ENCODE measurements at places on chromosomes 2 and 18.

- no peak for DNase-seq
Observed at GRCh38 chr2:10613263-10613662, 76.5 kb downstream of the NOL10 start.

- DNase-seq = no peak
Observed at GRCh38 chr2:238905224-238905623, 57.3 kb downstream of the TWIST2 start.

- no peak for DNase-seq
Observed at GRCh38 chr2:217223222-217223930, 363.5 kb upstream of the TNP1 start.

DNA sequence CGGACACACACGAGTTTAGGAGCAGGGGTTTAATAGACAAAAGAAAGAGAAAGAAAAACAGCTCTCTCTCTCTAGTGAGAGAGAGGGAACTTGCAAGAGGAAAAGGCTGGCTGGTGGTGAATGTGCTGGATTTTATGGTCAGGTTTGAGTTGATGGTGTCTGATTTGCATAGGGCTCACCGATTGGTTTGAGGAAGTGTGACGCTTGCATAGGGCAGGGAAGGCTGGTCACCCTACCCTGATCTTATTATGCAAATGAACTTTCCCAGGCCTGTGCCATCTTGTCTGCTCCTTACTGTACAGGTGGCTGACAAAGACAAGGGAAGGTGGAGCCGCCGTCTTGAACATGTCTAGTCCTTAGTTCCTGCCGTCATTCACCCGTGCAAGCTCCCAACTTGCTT is 408.9 kb downstream of the RIT2 start:
- DNase-seq = no peak

GRCh38 chr2:3377279-3377611 is 373 bp downstream of the EIPR1 start:
- peak; percentile 22 for DNase-seq

- no peak for DNase-seq
Observed at GRCh38 chr2:101081375-101081907, 69.7 kb downstream of the TBC1D8 start.

- DNase-seq = no peak
Observed at GRCh38 chr2:100630473-100630977, 67.7 kb downstream of the PDCL3 start.

- peak; percentile 7 for DNase-seq
Observed at GRCh38 chr18:54872681-54873080, 44.4 kb downstream of the RAB27B start.

- DNase-seq = no peak
Observed at GRCh38 chr18:68995675-68996074, 197.8 kb downstream of the CCDC102B start.

- DNase-seq = no peak
Observed at GRCh38 chr18:23528580-23529472, 25.5 kb downstream of the RMC1 start.

DNA sequence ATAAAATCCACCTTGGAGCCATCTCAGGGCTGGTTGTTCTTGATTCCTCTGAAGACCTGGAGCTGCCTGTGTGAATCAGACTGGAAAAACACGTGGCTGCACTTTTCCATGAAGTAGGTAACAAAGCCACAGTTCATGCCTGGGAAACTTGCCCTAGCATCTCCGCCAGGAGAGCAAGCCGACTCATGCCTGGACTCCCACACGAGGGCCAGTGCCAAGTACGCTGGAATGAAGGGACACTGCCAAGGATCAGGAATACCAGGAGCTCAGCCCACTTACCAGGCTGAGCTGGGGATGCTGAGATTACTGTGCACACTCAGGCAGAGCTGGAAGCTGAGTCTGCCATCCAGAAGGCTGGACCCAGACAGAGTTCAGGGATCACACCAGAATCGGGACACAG is 10.9 kb upstream of the FHL2 start:
- DNase-seq = no peak

DNA sequence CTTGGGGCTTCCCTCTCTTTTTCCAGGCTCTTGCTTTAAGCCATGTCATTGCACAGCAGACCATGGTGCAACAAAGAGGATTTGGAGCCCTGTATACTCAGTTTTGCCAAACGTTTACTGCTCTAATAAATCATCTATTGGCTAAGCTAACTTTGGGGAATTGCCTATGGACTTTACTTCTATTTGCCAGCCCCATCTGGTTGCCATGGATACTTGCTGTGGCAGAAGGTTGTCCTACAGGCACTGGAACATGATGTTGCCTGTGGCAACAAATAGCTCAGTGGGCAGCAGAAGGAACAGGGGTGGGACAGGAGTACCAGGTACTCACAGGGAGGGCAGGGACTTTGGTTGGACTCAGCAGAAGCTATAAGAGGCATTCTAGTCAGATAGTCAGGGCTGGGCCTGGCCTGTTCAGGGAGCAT is 129.7 kb downstream of the CCDC85A start:
- no peak for DNase-seq

DNA sequence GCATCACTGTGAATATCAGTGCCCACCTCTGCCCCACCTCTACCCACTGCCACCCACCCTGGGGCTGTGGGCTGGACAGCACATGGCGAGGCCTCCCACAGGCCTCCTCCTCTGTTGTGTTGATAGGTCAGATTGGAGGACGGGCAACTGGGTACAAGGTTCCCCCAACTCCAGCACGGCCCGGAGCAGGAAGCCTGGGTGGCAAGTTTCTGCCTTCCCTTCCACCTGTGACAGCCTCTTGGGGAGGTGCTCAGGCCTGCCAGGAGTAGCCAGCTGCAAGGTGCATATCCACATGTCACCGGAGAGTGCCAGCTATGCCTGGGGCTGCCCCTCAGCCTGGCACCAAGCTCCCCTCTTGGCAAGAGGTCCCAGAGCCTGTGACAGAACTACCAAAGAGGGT is 6.9 kb upstream of the ECEL1 start:
- DNase-seq = no peak

- no peak for DNase-seq
Observed at GRCh38 chr2:208686665-208687064, 280.1 kb downstream of the PTH2R start.

GRCh38 chr2:7819850-7820249 is 862.0 kb upstream of the ID2 start:
- DNase-seq = no peak

GRCh38 chr2:207474863-207475485 is 54.8 kb upstream of the CREB1 start:
- peak; percentile 68 for DNase-seq

GRCh38 chr18:11119959-11120587 is 29.3 kb downstream of the PIEZO2 start:
- DNase-seq = no peak

DNA sequence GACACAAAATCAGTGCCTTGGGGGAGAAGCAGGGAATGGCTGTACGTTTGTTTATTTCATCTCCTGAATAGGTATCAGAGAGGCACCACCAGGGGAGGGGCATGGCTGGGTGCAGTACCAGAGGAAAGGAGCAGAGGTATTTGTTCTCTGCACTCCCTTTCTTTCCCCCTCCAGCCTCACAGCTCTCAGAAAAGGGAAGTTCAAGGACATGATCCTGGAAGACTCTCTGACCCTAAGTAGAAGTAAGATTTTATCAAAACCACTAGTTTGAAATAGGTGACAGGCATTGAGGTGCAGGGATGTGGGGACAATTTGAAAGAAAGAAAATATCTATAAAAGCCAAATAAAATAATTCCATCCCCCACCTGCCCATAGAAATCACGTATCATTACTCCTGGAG is 136.5 kb downstream of the LRRTM1 start:
- no peak for DNase-seq

DNA sequence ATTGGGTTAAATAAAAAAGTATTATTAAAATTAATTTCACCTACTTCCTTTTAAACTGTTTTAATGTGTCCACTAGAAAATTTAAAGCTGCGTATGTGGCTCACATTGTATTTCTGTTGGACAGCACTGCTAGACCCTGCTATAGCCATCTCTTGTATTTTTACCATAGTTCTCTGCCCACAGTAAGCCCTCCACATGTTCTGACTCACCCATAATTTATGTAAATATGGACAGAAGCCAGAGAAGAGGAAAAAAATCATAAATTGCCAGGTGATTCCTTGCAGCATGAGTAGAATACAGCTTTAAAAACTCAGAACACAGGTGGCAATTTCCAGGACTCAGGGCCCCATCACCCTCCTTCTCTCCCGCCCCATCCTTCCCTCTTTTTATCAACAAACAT is 142.4 kb upstream of the MEX3C start:
- no peak for DNase-seq
